ENCODE measurements at places on chromosomes 3 and 15.

GRCh38 chr15:85116494-85116893 is 134.8 kb downstream of the PDE8A start:
- no peak for DNase-seq

DNA sequence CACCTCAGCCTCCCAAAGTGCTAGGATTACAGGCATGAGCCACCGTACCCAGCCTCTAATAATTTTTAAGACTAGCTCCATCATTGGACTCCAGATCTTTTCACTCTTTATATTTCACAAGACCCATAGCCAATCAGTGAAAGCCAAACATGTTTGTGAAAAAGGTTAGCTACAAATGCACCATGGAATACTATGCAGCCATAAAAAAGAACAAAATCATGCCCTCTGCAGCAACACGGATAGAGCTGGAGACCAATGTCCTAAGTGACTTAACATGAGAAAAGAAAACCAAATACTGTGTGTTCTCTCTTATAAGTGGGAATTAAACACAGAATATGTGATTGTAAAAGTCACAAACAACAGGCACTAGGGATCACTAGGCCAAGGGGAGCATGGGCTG is 3.2 kb downstream of the SCAPER start:
- no peak for DNase-seq

- DNase-seq, result peak; percentile 59
Observed at GRCh38 chr15:43241100-43241499, 20.3 kb upstream of the EPB42 start.

GRCh38 chr3:48688032-48688736 is 2.5 kb upstream of the NCKIPSD start:
- no peak for DNase-seq

GRCh38 chr3:136932523-136932922 is 25.3 kb upstream of the IL20RB start:
- no peak for DNase-seq

- no peak for DNase-seq
Observed at GRCh38 chr3:64234571-64234970, 9.3 kb upstream of the PRICKLE2 start.

DNA sequence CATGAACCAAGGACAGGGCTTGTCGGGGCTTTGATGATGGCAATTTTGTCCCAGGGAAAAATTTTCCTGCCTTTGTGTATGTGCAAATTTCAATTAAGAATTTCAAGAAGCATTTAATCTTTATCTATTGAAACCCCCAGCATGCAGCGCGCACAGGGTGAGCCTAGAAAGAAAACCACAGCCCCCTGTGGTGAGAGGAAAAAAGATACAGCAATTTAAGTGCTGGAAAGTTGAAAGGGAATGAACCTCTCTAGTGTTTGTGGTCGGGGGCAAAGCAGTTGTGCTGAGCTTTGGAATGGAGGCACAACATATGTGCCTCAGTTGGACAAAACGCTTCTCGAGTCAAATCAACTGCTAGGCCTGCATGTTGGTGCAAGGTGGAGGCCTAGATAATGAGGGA is 111.8 kb upstream of the C15orf61 start:
- DNase-seq, result no peak

- no peak for DNase-seq
Observed at GRCh38 chr3:170745211-170745718, 124.7 kb downstream of the RPL22L1 start.

DNA sequence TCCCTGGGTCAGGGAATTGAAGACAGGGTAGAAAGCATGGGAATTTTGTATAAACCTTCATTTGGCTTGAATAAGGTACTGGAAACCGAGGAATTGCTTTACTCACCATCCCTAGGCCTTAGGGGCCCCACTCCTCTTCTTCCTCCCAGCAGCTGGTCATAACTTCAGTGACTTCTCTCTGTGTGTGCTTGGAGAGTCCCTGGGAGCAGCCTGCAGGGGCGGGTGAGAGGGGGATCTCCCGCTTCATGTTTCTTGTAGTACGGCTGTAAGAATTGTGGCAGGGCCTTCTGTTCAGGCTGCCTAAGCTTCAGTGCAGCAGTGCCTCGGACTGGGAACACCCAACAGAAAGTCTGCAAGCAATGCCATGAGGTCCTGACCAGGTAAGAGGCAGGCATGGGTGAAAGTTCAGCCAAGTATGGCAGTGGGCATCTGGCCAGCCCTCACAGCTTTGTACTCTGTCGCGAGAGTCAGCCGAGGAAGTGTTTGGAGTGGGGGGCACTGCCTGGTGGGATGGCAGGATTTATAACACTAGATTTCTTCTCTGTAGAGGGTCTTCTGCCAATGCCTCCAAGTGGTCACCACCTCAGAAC is 1.7 kb upstream of the DNAJC17 start:
- DNase-seq, result no peak

GRCh38 chr15:83610901-83611685 is 42.8 kb upstream of the ADAMTSL3 start:
- no peak for DNase-seq

DNA sequence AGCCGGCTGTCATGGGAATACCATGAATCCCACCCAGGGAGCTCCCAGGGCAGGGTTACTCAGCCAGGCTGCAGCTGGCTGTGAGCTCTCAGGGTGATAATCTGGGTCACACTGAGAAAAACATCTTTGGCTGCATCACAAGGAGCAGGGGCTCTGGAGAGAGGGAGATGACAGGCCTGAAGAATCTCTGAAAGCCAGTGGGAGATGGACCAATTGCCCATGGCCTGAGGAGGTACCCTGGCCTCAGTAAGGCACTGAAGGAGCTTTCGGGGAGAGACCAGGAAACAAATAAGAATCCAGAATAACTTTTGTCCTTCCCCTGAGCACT is 28.2 kb upstream of the GOLGA6C start:
- DNase-seq, result no peak

- DNase-seq, result no peak
Observed at GRCh38 chr3:43175541-43175940, 69.7 kb upstream of the POMGNT2 start.

DNA sequence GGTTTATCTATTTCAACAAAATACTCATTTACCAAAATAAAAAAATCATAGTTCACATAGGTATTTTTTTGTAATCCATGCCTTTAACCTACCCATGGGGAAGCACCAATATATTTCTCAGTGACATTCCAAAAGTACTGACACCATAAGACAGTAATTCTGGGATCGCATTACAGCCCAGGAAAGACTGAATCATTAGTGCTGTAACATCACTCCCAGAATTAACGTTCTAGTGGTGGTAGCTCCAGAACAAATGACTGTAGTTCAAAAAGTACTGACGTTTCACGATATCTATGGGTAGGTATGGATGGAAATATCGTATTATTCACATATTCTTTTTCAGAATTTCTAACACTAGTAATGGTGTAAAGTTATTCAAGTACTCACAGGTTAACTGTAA is 54.3 kb upstream of the NEK10 start:
- peak; percentile 39 for DNase-seq

- DNase-seq, result no peak
Observed at GRCh38 chr3:55505776-55506175, 18.7 kb upstream of the WNT5A start.

GRCh38 chr15:101213570-101213969 is 38.3 kb downstream of the CHSY1 start:
- no peak for DNase-seq

DNA sequence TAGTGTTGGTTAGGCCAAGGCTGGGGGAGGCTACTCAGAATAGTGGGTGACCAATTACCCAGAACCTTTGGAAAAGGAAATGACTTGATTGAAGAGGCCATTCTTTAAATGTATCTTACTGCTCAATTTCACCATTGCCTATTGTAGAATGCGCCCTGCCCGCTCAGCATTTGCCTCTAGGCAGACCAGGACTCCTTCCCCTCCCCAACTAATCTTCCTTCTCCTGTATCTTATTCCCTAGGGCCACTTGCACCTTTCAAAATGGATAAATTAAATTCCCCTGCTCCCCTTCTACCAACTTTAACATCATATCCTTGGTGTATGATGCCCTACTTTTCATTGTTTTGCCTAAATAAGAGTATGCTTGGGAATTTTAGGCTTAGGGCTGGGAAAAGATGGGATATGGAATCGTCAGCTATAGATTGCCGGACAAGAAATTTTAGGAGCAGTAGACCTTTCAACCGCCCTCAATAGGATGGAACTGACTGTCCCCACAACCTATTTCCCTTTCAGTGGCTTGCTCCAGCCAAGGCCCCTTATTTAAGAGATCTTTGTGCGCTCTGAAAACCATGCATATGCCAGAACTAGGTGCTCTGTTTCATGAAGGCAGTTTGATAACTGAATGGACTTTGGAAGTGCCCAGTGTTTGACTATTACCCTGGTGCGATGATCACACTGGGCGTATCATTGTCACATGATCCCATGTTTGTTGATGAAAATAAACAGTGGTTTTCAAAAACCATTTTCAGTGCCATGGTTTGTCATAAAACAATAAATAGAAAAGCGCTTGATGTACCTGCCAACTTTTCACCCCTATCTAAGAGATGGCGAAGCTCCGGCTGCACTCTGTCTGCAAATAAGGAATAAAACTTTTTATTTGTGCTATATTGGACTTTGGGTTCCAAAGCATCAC is 74.3 kb upstream of the TSEN2 start:
- no peak for DNase-seq

DNA sequence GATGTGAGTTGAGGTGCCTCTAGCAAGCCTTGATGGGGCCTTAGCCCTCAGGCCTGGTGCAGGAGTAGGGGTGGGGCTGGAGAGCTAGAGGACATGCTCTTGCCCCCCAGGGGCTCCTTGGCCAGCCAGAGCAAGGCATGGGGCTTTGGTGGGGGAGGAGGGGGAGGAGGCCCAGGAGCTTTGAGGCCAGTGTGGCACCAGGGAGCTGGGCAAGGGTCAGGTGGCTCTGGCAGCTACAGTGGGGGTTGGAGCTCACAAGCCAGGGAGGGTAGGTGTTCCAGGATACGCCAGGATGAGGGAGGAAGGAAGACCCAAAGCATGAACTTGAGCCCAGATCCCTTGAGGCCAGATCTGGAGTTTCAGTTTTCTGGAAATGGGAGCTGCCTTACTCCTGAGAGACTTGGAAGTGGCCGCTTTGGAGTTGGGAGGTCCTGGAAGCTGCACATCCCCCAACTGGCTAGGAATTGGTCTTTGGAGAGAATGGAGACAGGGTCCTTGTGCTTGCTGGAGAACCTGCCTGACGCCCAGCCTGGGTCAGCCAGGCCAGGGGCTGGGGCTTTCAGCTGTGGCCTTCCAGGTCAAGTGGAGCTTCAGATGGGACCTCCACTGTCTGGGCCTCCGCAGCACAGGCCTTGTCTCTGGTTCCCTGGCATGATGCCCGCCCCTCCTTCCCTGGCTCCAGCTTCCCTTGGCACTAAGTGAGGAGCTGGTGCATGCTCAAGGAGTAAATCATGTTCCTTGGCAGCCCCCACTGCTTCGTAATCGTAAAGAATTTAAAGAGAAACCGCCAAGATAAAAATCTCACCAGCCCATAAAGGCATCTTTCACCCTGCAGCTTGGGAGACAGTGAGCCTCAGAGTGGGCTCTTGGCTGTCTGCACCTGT is 8.7 kb downstream of the SEMA3F start:
- DNase-seq, result peak; percentile 90

DNA sequence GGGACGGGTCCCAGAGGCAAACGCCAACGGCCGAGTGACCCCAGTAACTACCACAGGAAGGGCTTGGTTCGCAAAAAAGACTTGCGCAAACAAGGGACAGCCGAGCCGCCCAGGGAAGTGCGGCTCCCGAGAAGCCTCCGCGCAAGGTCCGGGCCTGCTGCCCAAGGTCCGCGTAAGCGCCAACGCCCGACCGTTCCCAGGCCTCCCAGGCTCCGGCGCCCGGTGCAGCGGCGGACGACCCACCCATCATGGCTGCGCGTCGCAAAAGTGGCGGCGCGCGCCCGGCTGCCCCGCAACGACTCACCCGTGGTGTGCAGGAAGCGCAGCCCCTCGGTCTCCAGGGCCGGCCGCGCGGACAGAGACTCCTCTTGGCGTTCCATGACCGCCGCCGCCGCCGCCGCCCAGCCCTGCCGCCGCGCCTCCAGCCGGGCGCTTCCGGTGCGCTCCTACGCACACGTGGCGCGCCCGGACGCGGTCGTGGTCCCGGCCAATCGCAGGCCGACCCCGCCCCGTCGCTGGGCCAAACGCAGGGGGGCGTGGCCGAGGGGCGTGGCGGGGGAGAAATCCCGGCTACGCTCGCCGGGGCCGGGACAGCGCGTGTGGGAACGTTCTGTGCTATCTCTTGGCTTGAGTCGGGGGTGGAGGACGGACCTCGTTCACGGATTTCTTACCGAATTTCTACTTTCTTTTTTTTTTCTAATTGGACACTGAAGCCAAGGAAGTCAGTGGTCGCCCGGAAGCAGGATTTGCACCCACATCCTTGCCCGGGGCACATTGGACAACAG is at the start of gene SELENOS:
SELENOS (minus strand) TSS at position 448 of the 785 bp plus-strand sequence; CDS start at position 380, 68 bp downstream.
- peak; percentile 79 for DNase-seq

DNA sequence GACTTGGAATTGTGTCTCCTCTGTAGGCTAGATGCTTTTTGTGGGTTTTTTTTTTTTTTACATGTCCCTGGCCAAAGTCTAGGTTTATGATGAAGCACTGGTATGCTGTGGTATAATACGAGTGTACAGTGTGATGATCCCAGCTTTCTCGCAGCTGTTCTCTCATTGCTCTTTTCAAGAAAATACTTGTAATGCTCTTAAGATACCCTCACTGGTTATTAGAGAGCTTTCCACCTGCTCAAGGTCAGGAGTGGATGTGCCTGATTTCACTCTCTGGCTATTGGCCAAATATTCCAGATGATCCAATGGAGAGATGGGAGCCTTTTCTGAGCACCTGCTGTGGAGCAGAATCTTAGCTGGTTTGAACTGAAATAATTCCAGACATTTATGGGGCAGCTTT is 215.1 kb downstream of the MYRIP start:
- DNase-seq, result no peak

- no peak for DNase-seq
Observed at GRCh38 chr15:26561896-26562295, 211.0 kb downstream of the GABRB3 start.

DNA sequence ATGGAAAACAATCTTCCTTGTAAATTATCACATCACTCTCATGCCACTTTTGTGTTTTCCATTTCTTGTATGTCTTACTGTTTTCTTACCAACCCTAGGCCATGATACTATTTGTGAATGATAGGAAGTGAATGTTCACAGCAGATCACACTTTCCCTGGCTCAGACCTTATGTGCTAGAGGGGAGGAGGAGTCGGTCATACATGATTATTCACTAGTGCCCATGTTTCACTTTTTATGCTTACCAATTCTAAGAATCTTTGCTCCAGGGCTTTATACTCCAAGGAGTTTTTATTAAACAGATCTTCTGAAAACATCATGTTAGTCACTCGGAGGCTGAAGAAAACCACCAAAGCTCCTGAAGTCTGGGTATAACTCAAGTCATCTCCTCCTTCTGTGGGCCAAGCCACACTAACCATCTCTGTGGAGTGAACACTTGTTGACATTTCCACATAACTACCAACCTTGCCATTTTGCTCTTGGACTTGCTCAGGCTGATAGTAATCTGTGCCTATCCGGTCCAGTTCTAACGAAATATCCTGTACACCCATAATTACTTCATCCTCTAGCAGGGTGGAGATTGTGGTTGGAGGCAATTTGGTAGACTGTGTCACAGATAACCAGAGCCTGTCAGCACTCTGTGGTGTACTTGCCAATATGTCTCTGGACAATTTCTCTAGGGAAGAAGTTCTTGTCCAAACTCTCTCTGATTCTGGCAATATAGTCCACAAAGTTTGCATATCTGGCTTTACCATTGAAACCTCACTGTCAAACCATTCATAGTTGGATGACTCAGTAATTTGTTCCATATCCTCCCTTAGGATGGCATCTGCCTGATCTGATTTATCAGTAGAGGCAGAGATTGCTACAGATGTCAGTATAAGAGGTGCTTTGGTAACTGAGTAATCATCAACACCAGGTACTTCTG is 76.8 kb downstream of the IMPG2 start:
- peak; percentile 50 for DNase-seq

- DNase-seq, result no peak
Observed at GRCh38 chr3:26281284-26281985, 341.1 kb upstream of the LRRC3B start.
